ENCODE measurements at places on chromosomes 3 and 15. TPM values are rescaled to one million over a fixed set of nuclear protein-coding genes. Genes with fewer than 3 reads are reported as not detected.
A peak's percentile ranks its signal among the peaks of the same experiment; 100 is the strongest.

- peaks cover 7% of the 10 kb centered on the region for H3K36me3 ChIP-seq
- H3K27ac ChIP-seq, result no peak overlapping the region
- H3K4me3 ChIP-seq, result no peak overlapping the region
- no peak for DNase-seq
- no peaks in the 10 kb centered on the region for H3K4me1 ChIP-seq
- no peaks in the 10 kb centered on the region for H3K27me3 ChIP-seq
Measured at GRCh38 chr15:64209680-64210334, 47.0 kb upstream of the PPIB start.

DNA sequence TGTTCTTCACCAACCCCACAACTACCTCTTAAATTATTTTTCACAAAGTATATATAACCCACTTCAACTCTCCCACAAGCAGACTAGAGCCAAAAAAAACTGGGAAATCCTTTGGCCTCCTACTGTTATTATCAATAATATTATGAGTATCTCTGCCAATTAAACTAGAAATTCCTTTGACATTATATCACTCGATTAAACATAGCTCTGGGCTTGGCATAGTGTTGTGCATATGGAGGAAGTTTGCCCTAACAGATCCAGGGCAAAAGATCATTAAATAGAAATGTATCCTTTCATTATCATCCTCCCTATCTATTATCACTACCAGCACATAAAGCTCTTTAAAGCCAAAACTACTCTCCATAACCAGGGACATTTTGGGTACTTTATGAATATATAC lies 74.9 kb downstream of the OSBPL10 start:
- no peaks in the 10 kb centered on the region for H3K36me3 ChIP-seq
- DNase-seq, result no peak
- H3K27me3 ChIP-seq, result no peaks in the 10 kb centered on the region
- no peak overlapping the region for H3K4me3 ChIP-seq
- H3K27ac ChIP-seq, result no peak overlapping the region

GRCh38 chr3:16350597-16351318 lies 85.7 kb downstream of the OXNAD1 start:
- H3K36me3 ChIP-seq, result peaks cover 16% of the 10 kb centered on the region
- no peaks in the 10 kb centered on the region for H3K27me3 ChIP-seq
- no peak overlapping the region for H3K4me3 ChIP-seq
- no peak for DNase-seq
- H3K4me1 ChIP-seq, result peaks cover 5% of the 10 kb centered on the region

DNA sequence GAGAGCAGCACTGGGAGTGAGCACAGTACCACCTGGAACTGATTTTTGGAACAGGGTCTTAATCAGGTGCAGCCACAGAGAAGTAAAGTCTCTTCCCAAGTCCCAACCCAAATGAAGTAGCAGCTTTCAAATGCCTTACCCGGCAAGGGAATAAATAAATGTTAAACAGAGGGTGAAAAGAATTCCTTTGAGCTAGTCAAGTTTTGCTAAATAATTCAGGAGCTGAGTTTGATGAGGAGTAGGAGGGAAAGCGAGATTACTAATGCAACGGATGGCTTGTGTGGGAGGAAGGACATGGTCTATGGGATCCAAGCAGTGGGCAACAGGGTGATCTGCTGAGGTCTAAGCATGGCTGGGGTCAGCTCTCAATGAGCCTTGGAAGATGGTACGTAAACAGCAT lies 204.5 kb upstream of the ST8SIA2 start:
- no peak overlapping the region for H3K27ac ChIP-seq
- no peaks in the 10 kb centered on the region for H3K27me3 ChIP-seq
- H3K36me3 ChIP-seq, result no peaks in the 10 kb centered on the region
- H3K4me3 ChIP-seq, result no peak overlapping the region

DNA sequence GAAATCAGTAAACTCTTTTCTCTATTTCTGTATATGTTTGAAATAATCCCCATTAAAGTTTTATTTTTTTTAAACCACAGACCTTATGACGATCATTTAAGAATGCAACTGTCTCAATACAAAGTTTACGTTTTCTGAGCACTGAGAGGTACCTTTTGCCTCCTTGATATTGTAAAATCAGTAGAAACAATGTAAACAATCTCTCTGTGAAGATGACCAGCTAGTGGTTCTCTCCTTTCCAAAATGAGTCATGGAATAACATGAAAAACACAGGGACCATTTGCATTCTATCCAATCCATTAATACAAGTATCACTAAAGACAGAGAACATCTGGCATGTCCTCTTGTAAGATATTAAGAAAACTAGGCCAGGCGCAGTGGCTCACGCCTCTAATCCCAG lies 48.8 kb downstream of the RAD18 start:
- no peak overlapping the region for H3K27ac ChIP-seq
- H3K4me3 ChIP-seq, result no peak overlapping the region
- no peaks in the 10 kb centered on the region for H3K36me3 ChIP-seq
- H3K27me3 ChIP-seq, result no peaks in the 10 kb centered on the region

- no peaks in the 10 kb centered on the region for H3K36me3 ChIP-seq
- H3K27me3 ChIP-seq, result no peaks in the 10 kb centered on the region
- no peaks in the 10 kb centered on the region for H3K4me1 ChIP-seq
- DNase-seq, result no peak
Measured at GRCh38 chr3:197432384-197433127, 123.2 kb downstream of the BDH1 start.

GRCh38 chr15:81229586-81229985 lies 32.9 kb downstream of the IL16 start:
- peaks cover 28% of the 10 kb centered on the region for H3K4me1 ChIP-seq
- DNase-seq, result peak; percentile 39
- H3K27ac ChIP-seq, result no peak overlapping the region
- no peaks in the 10 kb centered on the region for H3K36me3 ChIP-seq
- no peak overlapping the region for H3K4me3 ChIP-seq

The PPP1R2 gene
- 94.5 TPM for total RNA-seq

The FBXO40 gene
- total RNA-seq, result not detected

The PLAAT1 gene
- 15.0 TPM for total RNA-seq

Measured in thyroid gland (tissue), 4 donors.